LNCaP clone FGC (cell line): ENCODE measurements at places on chromosomes 3 and 15.

DNA sequence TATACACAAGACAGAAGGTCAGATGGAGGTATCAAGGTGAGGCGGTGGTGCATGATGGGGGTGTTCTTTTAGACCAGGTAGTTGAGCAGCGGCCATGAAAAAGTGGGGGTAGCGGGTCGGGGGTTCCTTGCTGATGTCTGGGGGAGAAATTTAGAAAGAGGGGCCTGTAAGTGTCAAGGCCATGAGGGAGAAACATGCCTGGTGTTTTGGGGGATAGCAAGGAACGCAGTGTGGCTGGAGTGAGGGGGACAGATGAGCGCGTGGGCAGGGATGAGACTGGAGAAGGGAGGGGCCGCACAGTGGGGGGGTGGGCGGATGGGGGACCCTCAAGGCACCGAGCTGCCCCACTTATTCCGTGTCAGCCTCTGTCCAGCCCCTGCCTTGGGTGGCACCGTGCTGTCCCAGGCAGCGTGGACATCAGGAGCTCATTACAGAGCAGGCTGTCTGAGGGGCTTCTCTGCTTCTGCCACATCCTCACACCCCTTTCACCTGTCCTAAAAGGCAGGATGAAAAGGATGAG lies 143.3 kb downstream of the SMAD6 start:
- DNase-seq, result no peak

GRCh38 chr15:46460431-46461094 lies 825.7 kb downstream of the SQOR start:
- DNase-seq, result no peak

GRCh38 chr3:170953736-170954135 lies 45.3 kb upstream of the EIF5A2 start:
- no peak for DNase-seq

- no peak for DNase-seq
These were observed 109.4 kb upstream of the BNIP2 start for GRCh38 chr15:59798605-59798917.

GRCh38 chr3:129673012-129673411 lies 66.5 kb upstream of the PLXND1 start:
- no peak for DNase-seq

DNA sequence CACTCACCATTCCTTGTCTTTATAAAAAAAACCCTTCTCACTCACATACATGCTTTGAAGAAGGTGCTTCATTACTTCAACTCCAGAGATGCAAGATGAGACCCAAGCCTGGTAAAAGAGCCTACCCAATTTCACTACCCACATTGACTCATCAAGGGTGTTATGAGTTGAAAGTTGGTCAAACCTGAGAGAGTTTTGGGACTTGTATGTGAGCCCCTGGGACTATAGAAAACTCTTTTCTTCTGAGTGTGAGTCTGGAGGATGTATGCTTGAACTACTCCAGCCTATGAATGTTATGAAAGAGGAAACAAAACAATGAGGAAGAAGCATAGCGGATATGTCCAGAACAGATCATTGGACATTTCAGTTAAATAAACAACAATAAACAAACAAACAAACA lies 106.5 kb upstream of the SATB1 start:
- DNase-seq, result no peak

DNA sequence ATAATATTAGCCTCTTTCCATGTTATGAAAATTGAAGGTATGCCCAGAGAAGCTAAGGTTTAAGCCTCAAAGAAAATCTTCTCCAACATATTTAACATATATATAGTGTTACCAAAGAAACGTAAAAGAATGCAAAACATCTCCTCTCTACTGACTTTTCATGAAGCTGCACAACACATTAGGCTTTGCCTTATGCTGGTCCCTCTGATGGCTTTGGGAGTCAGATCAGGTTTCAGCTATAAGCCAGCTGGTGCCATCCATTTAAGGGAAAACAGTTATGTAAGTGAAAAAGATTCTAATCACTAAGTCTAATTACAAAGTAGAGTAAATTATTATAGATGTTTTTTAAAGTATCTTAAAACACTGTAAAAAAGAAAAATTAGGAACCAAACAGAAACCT lies 410.5 kb downstream of the LSAMP start:
- no peak for DNase-seq

GRCh38 chr3:67312155-67312554 lies 314.0 kb downstream of the KBTBD8 start:
- DNase-seq, result no peak

DNA sequence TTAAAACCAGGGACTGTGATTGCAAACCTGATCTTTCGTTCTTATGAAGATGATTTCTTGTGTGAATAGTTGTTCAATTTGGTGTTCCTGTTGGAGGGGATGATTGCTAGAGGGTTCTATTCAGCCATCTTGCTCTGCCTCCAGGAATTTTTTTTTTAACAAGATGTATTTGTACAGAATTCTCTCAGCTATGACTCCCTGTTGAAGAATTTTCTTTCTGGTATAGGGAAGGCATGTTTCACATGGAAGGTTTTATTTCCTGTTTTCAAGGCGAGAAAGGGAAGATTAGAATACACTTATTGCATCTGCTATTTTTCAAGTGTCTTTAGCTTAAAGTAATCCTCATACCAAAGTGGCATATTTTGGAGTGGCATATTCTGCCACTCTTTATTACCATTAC lies 5.6 kb upstream of the LRRC34 start:
- no peak for DNase-seq

GRCh38 chr3:114274929-114275328 lies 18.9 kb upstream of the TIGIT start:
- DNase-seq, result no peak

- no peak for DNase-seq
These were observed 290.9 kb upstream of the GPR149 start for GRCh38 chr3:154720921-154721320.

DNA sequence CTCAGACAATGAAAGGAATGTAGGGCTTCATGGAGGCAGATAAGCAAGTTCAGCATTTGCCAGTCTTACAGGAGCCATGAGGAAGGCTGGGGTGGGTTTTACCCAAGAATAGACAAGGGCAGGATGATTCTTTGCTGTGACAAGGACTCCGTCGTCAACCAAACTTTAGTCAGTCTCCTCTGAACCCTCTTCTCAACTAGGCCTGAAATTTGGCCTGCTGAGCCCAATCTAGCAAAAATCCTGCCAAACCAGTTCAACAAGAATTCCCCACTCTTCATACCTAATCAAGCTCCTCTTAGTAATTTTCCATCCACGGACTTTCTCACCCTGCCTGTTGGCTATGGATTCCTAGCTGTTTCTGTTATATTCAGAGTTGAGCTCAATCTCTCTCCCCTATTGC lies 280.5 kb downstream of the TBL1XR1 start:
- DNase-seq, result peak; percentile 65

- DNase-seq, result no peak
These were observed 17.0 kb downstream of the SYNM start for GRCh38 chr15:99121691-99122410.

DNA sequence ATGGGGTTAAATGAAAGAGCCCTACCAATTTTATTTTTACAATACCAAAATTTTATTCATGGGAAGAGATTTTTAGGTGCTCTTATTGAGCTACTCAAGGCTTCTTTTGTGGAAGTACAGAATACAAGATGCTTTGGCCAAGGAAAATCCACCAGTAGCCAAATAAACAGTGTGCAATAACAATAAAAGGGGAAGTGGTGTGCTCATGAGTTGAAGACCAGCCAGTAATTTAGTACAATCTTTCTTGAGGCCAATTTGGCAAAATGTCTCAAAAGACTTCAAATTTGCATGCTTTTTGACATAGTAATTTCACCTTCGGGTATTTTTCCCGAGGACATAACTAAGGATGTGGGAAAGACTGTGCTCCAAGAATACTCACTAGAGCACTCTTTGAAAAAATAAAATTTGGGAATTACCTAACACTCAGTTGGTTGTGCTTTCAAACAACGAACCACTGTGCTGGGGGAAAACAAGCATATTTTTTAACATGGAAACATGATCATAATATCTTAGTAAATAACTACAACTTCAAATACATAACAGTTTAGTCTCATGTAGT lies 294.0 kb downstream of the DIPK2A start:
- no peak for DNase-seq

GRCh38 chr3:189282189-189282588 lies 110.4 kb downstream of the TPRG1 start:
- no peak for DNase-seq

- DNase-seq, result no peak
These were observed 32.9 kb downstream of the DAPK2 start for GRCh38 chr15:64013179-64014062.

DNA sequence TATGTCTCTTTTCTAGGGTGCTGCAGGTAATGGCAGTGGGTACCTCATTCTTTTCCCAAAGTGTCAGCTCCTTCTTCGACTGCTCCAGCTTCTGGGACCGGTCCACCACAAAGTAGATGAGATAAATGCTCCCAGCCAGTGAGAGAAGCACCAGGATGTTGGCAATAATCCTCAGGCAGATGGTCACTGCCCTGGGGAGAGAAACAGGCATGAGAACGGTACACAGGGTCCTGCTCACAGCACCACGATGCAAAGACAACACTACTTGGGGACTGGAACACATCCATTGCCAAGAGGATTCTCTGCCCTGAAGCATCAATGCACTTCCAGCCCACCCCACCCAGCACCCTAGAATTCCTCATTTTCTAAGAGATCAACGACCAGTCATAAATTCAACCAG lies 22.4 kb downstream of the TMC3 start:
- DNase-seq, result no peak

DNA sequence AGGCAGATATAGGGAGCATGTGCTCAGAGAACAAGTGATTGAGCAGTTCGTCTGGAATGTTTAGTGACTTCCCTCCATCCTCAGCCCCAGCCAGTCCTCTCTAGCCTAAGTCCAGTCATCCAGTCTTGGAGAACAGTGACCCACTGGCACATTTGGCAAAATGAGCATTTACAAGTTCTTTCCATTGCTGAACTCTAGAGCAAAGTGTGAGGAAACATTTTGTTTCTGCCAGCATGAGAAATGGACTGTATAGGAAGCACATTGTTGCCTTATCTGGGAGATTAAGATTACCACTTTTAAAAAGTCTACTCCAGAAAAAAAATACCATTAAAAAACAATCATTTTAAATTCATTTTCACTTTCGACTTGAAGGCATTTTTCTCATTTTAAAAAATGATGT lies 353.6 kb downstream of the SHQ1 start:
- no peak for DNase-seq

DNA sequence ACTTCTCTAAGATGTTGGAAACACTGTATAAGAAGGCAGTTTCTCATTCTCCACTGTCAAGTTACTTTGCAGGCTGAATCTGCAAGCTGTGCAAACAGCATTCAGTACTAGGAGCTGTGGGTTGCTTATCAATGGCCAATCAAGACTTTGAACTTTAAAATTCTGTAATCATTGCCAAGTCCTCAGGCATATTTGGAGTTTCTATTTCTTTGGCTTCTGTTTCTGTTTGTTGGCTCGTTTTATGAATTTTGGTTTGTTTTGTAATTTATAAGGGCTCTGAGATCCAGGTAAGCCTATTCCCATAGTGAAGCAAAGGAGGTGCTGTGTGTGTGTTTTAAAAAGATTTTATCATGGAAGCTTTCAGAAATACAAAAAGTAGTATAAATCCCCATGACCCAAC lies 32.1 kb downstream of the TLNRD1 start:
- peak; percentile 96 for DNase-seq

GRCh38 chr3:192883512-192883911 lies 34.1 kb downstream of the MB21D2 start:
- no peak for DNase-seq

DNA sequence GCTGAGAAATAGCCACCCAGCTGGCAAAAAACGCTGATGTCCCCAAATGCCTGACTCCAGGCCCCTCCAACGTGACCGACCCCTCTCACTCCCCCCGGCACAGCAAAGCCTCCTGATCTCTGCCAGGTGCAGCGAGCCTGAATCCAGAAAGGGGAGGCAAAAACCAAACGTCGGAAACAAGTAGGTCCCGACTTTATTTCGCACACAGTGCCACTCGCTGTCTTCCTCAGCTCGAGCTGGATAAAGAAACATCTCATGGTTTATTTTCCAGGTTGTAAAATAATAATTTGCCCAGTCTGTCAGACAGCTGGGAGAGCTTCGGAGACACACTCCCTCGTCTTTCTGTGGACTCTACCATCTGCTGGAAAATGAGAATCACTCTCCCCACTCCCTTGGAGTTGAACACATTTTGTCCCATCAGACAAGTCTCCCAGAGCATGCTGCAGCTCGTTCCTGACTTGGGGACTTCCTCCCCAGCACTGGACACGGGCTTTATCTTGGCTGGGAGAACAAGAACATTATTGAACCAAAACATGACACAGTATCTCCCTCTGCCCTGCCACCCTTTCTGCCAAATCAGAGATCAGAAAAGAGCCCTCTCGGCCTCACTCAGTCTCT lies 142.8 kb downstream of the NUP210 start:
- DNase-seq, result no peak

DNA sequence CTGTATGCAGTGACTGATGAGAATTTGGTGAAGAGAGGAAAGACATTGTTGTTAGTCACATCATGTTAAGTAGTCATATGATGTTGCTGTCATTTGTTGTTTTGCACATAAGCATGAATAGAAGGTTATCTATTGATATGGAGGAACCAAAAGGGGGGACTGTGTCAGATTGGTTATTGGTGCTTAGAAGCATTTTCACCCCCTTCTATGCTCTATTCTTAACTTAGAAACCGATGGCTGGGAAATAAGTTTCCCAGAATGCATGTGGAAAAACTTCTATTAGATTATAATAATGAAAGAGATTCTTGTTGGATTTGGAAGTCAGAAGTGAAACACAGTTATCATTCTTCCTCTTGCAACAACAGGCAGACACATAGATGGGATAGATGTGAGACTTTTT lies 33.2 kb upstream of the CADM2 start:
- no peak for DNase-seq

DNA sequence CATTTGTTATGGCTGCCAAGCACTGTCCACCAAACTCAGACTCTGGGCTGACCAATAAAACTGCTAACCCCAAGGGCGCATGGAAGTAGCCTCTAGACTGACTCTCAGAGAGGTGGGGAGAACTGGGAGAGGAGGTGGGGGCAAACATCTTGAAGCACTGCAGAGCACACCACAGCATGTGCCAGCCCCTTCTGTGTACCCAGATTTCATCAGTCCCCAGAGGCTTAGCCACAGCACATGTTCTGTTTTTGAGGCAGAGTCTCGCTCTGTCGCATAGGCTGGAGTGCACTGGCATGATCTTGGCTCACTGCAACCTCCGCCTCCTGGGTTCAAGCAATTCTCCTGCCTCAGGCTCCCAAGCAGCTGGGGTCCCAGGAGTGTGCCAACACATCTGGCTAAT lies 119.5 kb upstream of the SPATA12 start:
- DNase-seq, result no peak

DNA sequence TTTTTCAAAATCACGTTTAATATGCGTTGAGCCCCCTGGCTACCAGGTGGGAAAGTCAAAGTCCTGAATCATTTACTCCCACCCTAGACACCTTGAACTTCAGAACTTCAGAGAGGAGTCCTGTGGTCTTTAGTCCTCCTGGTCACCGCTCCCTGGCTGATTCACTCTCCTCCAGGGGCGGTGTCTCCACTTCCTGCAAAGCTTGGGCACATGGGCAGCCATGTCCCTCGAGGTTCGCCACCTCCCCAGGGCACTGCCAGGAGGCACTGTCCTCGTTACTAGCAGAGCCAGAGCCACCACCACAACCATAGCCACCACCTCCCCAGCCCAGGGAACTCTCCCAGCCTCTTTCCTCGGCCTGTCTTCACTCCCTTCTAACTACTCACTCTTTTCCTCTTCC lies 31.0 kb downstream of the LOXL1 start:
- DNase-seq, result no peak
